Activated naive CD8-positive, alpha-beta T cell treated with anti-CD3 and anti-CD28 coated beads, Interleukin-2, amount 50 U/mL, for 16 hours (primary cell): ENCODE measurements at places on chromosomes 3 and 15.

DNA sequence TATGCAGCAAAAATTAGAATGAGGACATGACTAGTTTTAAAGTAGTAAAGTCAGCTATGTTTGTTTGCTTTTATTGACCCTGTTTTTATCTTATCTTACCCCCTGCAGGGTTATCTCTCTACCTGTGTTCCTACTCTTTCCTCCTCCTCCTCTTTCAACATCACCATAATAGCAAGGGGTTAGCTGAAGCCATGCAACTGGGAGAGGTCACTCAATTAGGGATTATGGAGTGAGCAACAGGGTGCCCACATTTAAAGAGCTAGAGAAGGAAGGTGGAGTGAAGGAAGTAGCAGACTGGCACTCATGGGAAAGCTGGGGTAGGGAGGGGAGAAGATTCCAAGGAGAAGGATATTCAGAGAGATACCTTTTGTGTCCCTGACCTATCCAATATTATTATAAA is 125.9 kb downstream of the LRTM1 start:
- no peak for DNase-seq

DNA sequence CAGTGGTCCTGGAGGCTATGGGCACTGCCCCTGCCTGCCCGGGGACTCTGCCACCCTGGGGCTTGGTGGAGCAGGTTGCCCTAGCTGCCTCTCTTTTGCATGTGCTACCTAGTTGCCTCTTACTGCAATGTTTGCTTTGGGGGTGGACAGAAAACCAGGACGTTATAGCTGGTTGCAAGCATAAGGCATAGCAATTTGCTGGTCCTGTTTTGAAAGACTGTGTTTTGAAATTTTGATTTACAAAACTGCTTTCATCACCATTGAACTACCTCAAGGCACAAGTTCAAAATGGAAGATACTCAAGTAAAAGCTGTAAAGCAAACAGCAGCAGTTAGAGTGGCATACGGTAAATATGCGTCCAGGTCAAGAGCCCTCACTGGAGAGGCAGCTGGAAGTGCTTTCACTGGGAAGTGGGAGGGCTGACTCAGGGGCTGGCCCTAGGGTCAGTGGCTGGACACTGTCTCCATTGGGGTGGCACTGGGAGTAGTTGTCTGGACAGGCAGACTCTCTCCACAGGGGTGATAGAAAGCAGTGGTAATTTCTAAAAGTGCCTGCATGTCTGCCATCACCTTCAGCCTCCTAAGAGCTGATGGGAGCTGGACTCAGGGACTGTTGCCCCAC is 138.1 kb downstream of the CHDH start:
- DNase-seq, result no peak

DNA sequence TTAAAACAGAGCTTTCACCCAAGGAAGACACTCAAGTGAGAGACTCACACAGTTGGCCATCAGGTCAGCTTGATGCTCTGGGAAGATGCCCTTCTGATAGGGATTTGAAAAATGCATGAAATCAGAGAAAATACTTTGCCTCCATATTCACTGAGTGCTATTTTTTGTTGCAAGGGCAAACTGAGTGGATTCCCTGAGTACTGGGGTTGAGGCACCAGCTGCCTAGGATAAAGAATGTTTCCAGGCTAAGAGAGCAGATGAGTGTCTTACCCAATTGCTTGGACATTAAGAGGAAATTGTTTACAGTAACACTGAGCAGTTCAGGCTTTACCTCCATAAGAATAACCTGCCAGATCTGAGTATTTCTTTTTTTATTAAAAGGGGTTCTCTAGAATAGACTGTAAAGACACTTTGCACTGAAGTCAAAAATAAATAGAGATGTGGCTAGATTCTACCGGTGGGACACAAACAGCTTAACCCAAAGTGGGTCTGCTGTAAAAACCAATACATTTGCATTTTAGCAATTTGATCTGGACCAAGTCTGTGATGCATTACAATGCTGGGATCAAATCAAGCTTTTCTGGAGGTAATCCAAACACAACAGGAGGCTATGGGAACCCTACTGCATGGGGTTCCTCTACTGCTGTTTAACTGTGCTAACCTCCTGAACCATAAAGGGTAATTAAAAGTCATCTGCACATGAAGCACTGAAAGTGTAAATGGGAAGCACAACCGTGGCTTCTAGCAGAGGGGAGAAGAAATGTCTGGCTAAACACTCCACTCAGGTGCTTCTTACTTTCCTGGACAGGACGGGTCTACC is 238.8 kb upstream of the WNT5A start:
- DNase-seq, result no peak

DNA sequence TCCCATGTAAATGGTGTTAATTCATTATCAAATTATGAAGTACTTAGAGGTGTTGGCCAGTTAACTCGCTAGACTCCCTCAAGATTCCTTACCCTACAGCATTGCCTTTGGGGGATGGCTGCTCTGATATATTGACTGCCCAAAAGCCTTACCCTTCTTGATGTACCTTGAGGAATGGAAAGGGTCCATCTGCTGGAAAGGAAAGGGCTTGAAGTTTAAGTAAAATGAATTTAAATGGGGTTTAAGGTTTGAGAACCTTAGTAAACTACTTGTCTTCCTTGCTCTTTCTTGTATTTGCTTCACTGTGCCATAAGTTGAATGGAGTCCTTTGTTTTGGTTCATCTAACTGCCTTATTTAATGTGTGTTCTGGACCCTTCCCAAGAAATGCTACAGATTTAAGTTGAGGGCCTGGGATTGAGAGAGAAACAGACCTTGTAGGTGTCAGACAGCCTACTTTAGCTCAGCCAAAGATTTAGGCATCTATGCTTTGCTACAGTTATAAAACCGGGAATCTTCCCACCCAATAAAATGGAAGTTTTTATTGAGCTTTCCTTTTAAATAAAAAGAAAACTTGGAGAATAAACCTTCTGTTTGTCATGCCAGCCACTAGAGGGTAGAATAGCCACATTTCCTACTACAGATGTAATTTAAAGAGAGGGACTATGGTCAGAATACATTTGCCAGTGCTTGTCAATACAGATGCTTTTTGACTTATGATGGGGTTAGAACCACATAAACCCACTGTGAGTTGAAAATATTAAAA is 25.3 kb downstream of the CMSS1 start:
- no peak for DNase-seq

GRCh38 chr15:28919201-28919635 is 33.4 kb downstream of the APBA2 start:
- no peak for DNase-seq

DNA sequence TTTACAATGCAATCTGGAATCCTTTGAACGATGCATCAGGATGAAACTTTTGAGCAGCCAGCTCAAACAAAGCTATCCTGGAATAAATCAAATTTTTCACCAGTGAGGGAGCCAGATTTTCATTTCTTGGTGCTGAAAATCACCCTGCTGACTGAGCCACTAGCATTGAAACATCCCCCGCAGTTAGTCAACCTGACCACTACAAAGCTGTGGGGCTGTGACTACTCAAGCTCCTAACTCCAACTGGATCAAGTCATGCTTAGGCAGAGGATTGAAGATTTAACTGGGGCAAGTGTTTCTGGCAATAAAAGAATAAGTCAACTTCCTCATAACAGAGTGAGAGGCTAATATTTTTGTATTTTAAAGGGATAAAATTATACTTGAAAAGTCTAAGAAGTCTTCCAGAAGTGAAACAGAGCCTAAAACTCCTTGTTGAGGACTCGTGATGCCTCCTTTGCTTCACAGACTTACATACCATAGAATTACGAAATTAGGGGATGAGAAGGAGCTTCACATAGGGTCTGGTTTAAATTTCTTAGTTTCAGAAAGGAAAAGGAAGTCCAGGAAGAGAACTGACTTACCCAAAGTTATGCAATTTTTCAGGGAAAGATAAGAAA is 177.8 kb downstream of the SERPINI1 start:
- DNase-seq, result no peak

GRCh38 chr15:55928955-55929354 is 64.5 kb downstream of the NEDD4 start:
- DNase-seq, result no peak

DNA sequence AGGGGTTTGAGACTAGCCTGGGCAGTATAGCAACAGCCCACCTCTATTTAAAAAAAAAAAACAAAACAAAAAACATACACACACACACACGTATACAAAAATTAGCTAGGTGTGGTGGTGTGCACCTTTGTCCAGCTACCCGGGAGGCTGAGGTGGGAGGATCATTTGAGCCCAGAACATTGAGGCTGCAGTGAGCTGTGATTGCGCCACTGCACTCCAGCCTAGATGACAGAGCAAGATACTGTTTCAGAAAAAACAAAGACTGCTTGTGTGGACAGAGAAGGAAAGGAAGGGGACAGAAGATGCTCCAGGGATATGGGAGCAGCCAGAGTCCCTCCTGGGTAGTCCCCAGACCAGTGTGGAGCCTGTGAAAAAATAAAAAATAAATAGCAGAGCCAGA is 12.9 kb downstream of the TYRO3 start:
- no peak for DNase-seq

- DNase-seq, result no peak
These were observed 85.2 kb downstream of the FILIP1L start for GRCh38 chr3:100029052-100029451.

- DNase-seq, result no peak
These were observed 76.1 kb downstream of the TOP2B start for GRCh38 chr3:25588441-25589103.

GRCh38 chr15:27690290-27690689 is 408.8 kb downstream of the OCA2 start:
- no peak for DNase-seq

GRCh38 chr3:130457671-130458070 is 59.3 kb upstream of the COL6A6 start:
- DNase-seq, result no peak

GRCh38 chr3:38497031-38497430 is 891 bp downstream of the EXOG start:
- DNase-seq, result no peak

DNA sequence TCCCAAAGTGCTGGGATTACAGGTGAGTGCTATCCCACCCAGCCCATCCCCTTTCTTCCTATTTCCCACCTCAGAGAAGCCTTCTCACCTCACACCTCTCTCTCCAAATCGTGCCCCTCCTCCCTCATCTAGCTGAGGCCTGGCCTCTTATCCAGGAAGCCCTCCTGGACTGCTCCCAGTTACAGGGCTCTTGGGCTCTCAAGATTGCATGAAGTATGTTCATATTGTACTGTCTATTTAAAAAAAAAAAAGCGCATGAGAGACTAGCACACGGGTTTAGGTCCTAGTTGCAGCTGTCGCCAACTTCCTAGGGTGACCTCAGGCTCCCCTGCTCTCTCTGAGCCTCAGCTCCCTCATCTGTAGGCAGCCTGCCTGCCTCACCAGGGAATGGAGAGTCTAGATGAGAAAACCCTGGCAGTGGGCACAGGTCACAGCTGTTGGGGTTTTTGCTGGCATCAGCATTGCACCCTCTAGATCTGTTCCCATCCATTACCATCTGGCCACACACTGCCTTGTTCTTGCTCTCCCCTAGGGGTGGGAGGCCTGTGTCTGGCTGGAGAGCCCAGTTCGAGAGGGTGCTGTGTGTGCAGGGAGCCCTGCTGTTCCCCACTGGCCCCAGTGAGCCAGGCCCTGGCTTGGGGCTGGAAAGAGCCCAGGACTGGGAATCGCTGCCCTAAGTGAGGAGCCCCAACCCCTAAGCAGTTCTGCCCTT is 24.2 kb upstream of the C15orf39 start:
- no peak for DNase-seq

- no peak for DNase-seq
These were observed 143.8 kb downstream of the KCNMB2 start for GRCh38 chr3:178680037-178680436.

DNA sequence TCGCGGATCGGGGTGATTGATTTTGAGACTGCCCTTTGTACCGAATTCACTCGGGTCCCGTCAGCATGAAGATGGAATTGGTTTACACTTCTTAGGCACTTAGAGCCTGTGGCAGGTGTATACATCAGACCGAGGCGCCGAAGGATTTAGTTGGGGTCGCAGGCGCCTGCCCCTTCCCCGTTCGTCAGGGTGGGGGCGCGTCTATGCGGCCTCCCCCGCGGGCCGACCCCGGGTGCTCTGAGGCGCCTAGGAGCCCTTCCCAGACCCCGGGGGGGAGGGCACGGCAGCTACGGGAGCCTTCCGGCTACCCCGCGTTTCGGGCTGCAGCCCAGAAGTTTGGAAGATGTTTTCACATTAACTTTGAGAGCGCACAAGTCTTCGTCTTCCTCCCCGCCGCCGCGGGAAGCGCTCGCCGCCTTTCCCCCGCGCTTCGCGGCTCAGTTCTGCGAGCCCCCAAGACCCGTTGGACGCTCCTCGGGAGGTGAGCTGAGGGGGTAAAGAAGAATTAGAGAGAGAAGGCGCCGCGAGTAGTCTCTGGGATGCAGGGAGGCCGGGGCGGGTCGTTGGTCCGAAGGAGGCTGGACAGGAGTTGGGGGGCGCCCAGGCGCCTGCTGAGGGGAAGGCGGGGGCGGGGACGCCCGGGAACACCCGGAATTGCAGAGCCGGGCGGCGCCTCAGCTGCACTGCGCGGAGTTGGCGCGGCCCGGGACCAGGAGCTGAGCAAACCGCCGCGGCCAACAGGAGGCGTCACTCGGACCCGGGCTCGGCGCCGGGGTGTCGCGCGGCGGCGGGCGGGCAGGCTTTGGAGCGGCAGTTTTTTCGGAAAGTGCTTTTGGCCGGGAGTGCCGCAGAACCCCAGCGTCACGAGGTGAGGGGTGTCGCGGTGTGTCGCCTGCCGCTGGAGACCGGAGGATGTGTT is 780 bp downstream of the TIPARP start:
- peak; percentile 1 for DNase-seq

GRCh38 chr3:77204788-77205187 is 164.9 kb downstream of the ROBO2 start:
- DNase-seq, result no peak

DNA sequence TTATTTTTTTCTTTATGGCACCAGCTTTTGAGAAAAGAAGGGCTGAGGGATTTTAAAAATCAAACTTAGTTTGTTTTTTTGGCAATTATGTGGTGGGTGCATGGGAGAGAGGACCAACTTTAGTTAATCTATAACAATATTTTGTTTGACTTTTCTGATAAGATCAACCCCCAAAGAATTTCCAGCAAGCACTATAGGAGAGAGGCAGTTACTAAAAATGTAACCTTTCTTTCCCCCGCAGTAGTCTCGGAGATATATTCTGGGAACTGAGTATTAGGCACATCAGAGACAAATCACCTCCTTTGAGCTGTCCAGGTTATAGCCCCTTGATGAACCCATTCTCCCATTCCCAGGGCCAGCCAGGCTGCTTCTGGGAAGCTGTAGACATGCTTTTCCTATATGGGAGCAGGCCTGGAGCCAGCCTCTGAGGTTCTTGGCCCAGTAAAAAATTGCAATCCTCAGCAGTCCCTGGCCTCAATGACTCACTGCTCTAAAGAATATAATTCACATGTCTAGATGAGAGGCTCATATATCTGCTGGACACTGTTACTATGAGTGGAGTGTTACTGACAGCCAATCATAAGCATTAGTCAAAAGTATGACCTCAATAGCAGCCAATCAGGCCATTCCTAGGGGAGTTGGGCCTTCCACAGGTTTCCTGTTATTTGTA is 138.3 kb upstream of the AGBL1 start:
- DNase-seq, result no peak

GRCh38 chr3:128353991-128354687 is 112.6 kb downstream of the DNAJB8 start:
- no peak for DNase-seq

- no peak for DNase-seq
These were observed 67.4 kb downstream of the IMPG2 start for GRCh38 chr3:101252945-101253344.
